ENCODE measurements at places on chromosomes 3 and 15. TPM values are rescaled to one million over a fixed set of nuclear protein-coding genes. Genes with fewer than 3 reads are reported as not detected.

CYP1A1 gene
- total RNA-seq, result not detected

- no peak for DNase-seq
Measured at GRCh38 chr3:126419151-126419703, 24.5 kb downstream of the CFAP100 start.

DNA sequence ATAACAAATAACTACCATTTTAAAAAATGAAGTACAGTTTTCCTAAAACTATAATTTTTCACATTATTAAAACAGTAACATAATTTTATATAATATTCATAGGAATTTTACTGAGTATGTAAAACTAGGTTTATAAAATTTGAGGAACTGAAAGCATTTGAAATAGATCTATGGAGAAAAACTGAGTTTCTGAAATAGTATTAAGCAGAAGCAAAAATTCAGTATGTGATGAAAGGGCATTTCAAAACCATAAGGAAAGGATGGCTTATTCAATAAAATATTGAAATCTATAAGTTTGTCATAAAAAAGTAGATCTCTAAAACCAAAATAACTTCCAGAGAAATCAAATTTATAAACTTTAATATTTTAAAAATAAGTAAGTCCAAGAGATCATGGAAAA is 53.4 kb downstream of the GBE1 start:
- DNase-seq, result no peak

- DNase-seq, result no peak
Measured at GRCh38 chr3:41572092-41572491, 372.8 kb downstream of the CTNNB1 start.

GRCh38 chr15:63260791-63261190 is 16.6 kb upstream of the APH1B start:
- no peak for DNase-seq

Data from MCF 10A (cell line).